Activated CD8-positive, alpha-beta memory T cell treated with anti-CD3 and anti-CD28 coated beads, Interleukin-2, amount 50 U/mL, for 48 hours (primary cell): ENCODE measurements at places on chromosomes 4 and X.

DNA sequence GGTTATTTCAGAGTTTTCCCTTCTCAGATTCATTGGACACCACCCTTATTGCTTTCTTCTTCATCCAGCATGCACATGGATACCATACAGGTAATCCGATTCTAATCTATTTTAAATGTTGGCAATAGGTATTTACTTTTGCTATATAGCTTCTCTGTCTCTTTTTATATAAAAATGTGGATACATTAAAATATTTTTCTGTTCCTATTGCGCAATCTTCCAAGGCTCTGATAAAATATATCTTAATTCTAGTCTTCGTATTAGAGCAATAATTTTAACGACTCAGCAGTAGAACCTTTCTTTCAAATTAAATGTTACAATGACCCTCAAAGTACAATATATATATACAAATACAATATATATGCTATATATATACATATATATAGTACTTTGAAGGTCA lies 239.8 kb downstream of the DCAF12L2 start:
- DNase-seq = no peak

GRCh38 chr4:184337907-184338306 lies 120.2 kb upstream of the ENPP6 start:
- no peak for DNase-seq

DNA sequence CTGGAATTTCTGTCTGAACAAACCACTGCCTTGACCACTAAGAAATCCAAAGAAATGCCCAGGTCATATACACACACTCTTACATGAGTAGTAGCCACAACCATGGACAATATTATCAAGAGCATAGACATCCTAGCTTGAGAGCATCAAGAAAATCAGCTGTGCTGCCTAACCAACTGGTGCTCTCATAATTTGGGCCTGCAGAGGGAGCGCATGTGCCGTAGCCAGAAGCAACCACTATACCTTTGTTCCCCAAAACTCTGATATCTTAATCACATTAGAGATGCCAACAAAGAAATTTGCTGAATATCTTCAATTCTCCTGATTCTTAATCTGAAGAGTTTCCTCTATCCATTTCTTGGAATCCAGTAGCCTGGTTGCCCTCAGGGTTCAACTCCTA lies 163.6 kb downstream of the ZNF674 start:
- DNase-seq = no peak

DNA sequence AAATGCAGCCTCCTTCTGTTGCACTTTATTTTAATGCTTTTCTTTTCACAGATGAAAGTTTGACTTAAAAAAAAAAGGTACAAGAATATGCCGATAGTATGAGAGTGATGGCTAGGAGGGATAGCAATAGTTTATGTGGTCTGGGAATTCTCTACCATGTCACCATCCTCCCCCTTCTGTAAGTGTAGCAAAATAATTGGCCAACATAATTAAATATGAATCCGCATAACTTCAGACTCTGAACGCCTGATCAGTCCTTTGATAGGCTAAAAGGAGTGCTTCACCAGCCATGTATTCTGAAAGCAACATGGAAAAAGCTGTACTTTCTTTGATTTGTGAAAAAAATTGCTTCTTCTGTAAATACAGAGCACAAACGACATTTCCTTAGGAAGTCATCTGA lies 95.7 kb upstream of the TTC29 start:
- no peak for DNase-seq

GRCh38 chrX:153459986-153460385 lies 10.4 kb downstream of the HAUS7 start:
- DNase-seq = no peak

- no peak for DNase-seq
Observed at GRCh38 chrX:110691446-110691845, 104.2 kb downstream of the CHRDL1 start.

GRCh38 chr4:88610771-88611170 lies 18.5 kb downstream of the HERC3 start:
- no peak for DNase-seq

DNA sequence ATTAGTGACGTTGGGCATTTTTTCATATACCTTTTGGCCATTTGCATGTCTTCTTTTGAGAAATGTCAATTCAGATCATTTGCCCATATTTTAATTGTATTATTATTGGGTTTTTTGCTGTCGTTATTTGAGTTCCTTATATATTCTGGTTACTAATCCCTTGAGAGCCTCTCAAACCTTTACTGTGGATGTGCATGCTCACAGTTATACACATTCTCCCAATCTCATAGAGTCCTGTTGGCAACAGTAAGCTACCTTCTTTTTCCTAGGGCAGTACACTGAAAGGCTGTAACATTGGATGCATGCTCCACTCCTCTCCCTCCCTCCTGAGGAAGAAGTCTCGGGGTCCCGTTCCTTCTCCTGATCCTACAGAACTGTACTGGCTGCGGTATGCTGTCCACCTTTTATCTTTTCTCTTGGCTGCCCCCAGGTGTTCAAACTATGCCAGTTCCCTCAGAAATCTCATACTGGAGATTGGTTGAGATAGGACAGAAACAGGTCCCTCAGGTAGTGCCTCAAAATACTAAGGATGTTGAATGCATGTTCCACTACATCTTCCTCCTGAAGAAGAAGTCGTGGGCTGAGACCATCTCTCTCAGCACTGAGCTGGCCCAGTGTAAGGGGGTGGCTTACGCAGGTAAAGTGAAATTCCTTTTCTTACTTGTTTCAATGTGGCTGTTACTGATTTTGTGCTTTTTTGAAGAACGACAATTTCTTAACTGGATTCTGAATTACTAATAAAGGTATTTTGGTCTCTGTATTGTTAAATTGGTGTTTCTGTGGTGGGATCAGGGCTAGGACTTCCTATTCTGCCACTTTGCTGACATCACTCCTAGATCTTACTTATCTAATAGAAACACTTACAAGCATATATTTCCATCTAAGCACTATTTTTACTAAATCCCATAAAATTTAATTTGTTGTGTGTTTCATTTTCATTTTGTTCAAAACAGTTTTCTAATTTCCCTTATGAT lies 145.4 kb upstream of the HUWE1 start:
- no peak for DNase-seq

DNA sequence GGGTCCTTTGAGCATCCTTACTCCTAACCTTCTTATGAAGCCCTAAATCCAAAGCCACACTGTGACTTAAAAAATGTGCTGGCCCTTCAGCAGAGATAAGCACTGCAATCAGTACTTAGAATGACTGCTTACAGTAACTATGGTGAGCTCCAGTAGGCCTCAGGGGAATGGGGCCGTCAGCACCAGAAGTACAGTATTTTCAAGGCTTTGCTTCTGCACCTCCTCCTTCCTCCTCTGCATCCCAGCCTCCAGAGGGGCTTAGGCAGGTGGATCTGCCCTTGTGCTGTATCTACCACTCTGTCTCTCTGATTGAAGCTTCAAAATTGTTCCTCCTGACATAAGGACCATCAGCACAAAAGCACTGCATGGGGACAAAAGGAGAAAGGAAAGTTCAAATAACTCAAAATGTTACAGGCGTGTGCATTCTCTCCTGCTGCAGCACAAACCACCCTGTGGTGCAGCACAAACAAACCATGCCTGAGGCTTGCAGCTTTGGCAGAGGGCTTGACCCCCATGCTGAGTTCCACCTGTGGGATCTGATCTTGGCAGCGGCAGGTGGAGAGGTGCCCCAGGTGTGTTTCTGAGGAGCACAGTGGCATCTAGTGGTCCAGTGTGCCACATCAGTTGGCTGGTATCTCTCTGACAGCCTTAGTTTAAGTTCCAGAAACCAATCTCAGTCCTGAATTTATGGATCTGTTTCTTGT lies 164.7 kb downstream of the SOWAHB start:
- DNase-seq = no peak

- DNase-seq = no peak
Observed at GRCh38 chr4:181601103-181601502, 642.1 kb upstream of the TENM3 start.

GRCh38 chrX:110805303-110805702 lies 9.7 kb upstream of the CHRDL1 start:
- DNase-seq = no peak

DNA sequence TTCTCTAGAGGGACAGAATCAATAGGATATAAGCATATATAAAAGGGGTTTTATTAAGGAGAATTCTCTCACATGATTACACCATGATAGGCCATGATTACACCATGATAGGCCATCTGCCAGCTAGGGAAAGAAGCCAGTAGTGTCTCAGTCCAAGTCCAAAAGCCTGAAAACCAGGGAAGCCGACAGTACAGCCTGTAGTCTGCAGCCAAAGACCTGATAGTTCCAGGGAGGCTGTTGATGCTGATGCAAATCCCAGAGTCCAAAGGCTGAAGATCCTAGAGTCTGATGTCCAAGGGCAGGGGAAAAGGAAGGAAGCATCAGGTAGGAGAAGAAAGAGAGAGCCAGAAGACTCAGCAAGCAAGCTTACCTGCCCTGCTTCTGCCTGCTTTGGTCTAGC lies 411.3 kb upstream of the EMCN start:
- no peak for DNase-seq

- DNase-seq = no peak
Observed at GRCh38 chrX:39907964-39908661, 189.6 kb downstream of the BCOR start.

GRCh38 chr4:93243262-93243661 lies 585.3 kb upstream of the ATOH1 start:
- DNase-seq = no peak

DNA sequence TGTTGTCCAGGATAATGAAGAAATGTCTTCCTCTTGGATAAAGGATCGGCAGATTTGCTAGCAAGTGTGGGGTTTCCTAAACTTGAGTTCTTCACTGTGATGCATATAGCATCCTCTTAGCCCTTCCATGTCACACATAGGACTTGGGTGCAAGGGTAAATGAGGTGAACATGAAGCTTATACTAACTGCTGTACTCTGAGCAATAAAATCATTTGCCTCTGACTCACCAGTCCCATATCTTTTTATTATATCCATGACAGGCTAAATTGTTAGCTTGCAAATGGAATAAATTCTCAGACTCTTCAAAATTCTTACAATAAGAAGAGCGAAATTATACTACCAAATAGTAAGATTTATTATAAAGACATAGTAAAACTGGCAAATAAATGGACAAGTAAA lies 14.7 kb upstream of the TBC1D1 start:
- no peak for DNase-seq

GRCh38 chrX:54721424-54721823 lies 76.6 kb downstream of the ITIH6 start:
- DNase-seq = no peak

DNA sequence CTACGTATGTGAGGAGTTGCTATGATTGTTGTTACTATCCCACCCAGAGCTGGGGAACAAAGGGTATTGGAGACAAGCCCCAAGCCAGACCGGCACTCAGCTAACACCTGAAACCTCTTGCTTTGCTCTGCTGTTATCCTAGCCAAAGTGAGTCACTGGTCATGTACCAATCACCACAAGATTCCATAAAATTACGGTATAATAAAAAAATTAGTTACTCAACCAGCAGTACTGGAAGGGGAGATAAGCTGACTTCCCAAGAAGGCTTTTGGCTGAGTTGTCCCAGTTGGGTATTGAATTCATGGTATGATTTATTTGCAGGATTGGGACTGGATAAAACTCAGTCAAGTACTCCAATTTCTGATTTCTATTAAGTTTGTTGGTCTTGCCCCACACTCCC lies 5.3 kb downstream of the EDA2R start:
- DNase-seq = no peak
